ENCODE measurements at places on chromosomes 2 and 18.
A peak's percentile ranks its signal among the peaks of the same experiment; 100 is the strongest.

DNA sequence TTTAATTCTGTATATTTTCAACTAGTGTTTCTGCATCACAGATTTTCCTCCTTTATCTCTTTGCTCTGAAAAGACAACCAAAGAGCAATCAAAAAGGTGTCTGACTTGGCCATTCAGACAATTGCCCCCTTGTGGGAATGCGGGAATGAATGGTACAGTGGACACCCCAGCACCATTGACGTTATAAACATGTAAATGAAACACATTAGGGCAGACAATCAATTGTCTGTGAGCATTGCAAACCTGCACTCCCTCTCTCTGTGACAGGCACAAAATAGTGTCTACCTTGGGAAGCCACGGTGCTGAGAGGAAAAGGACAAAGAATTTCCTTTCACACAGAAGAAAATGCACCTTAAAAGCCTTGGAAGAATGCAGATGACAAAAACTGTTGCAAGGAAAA is 8.0 kb downstream of the ZEB2 start:
- DNase-seq, result peak; percentile 74

GRCh38 chr2:2523461-2524347 is 192.6 kb upstream of the MYT1L start:
- DNase-seq, result no peak

DNA sequence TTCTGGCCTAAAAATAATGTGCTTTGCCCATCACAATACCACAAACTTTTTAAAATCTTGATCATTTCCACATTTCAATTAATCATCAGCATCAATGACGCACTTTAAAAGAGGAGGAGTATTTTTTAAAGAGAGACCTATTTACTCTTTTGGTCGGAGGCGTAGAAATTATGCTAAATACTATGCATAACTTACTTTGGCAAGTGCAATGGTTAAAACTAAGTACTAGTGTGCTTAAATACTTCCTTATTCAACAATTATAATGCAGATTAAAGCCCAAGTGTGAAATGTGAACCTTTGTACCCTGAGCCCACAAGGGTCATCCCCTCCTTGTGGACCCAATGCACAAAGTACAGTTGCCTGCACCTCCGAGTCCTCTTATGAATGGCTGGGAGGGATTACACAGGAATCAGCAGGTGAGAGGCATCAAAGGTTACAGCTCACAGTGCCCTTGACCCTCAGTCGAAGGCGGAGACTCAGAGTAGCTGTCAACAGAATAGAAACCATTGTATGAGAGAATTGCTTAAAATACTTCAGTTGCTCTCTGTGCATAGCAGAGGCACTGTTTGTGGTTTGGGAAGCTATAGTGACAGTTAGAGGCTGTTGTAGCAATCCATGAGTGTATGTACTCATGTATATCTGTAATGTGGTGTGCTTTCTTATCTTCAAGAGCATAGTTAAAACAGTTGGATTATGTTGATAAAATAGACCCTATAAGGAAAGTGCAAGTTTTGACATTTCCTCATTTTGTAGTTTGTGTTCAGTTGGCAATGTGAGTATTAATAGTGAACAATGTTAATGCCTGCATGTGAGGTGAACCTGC is 151.7 kb upstream of the ITGA4 start:
- peak; percentile 47 for DNase-seq

DNA sequence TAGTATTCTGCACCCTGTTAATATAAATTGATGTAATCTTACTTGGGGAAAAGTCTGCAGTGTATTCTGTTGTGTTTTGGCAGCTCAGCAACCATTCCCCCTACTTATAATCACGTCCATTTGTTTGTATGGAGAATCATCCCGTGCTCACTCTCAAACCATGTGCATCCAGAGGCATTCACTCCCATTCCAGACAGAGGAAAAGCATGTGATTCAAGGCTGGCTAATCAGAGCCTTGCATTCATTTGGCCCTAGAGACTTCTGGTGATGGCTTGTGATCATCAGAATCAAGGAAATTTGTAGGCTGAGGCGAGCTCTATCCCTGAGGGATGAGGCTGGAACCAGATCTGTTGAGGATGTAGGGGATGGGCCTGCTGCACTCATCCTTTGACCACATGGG is 5.1 kb upstream of the WIPF1 start:
- DNase-seq, result no peak
